ENCODE measurements at places on chromosomes 5 and 9.

DNA sequence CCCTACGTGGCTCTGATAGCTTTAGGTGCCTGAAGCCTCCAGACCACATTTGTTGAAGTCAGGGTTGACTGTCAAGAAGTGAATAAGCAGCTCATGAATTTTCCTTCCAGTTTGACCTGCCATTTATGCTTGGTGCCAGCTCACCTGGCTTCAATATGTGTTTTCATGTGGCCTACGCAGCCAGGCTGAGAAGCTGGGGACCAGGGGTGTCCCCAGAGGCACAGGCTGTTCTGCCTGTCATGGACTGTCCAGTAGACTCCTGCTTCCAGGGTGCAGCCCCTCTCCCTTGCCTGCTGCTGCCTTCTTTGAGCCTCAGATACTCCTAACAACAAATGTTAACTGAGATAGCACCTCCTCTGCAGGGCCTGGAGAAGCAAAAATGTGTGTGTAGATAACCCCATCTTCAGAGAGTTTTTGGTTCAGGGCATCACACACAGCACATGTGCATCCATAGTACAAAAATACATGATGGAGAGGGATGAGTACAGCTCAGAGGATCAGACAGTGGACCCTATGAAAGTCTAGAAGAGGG lies 5.8 kb downstream of the TNFAIP8 start:
- DNase-seq, result no peak

DNA sequence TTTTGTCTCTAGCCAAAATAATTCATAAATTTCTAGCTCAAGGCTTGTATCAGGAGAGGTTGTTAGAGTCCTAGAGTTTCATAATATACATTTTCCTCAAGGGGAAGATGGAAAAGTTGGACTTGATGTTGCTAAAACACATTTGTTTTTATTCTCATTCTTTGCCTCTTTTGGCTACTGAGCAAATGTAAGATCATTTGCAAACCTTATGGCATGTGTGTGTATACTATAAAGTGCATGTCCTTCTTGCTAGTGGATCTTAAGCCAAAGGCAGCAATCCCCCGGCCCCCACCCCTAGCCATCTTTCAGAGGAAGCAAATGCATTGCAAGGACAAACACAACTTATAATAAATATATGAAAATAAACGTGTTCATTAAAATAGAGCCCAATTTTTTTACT lies 43.0 kb downstream of the ADAMTSL1 start:
- DNase-seq, result no peak

- DNase-seq, result no peak
Observed at GRCh38 chr5:67538855-67539506, 342.4 kb upstream of the CD180 start.

DNA sequence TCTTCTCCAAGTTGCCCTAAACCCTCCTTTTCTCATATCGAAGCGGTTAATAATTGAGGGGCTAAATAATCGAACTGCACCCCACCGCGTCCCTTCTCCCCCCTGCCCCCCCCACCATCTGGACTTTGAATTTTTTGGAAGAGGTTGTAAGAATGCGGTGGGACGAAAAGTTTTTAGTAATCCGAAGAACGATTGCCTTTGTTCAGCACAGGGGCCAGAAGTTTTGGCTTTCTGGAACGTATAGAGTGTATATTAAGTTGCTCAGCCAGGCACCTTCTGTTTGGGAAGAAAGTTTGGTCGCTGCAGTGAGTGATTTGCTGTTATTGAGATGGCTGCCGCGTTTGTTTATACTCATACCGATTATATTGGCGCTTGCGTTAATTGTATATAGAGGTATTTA lies 518 bp downstream of the ERBIN start:
- no peak for DNase-seq

DNA sequence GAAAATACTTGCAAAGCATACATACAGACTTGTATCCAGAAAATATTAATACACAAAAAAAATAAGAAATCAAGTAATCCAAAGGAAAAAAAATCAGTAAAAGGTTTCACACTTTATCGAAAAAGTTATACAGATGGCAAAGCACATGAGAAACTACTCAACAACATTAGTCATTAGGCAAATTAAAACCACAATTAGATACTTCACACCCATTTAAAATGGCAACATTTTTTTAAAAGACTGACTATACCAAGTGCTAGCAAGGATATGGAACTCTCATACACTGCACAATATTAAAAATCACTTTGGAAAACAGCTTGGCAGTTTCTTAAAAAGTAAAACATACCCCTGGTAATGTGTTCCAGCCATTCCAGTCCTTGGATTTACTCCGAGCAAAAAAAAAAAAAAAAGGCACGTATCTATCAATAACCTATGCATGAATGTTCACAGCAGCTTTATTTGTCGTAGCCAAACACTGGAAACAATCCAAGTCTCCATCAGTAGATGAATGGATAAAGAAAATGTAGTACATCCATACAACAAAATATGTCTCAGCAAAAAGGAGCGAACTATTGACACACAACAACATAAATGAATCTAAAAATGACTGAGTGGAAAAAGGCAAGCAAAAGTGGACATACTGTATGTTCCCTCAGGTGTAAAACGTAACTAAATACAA lies 66.0 kb downstream of the GNAQ start:
- no peak for DNase-seq

DNA sequence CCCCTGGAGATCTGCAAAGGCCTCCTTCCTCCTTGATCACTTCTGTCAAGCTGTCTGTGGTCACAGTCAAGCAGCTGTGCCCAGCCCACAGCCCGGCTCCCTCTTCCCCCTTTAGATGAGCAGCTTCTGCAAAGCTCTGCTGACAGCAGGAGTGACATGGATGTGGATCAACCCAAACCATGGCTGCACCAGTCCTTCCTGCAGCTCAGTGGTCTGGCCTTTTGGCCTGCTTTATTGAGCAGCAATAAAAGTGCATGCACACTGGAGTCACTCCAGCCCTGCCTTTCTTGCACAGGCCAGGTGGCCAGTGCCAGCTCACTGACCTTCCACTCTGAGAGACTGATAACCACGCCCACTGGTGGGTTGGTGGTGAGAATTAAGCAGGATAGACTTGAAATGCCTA lies 91.3 kb upstream of the OTULINL start:
- DNase-seq, result peak; percentile 40

DNA sequence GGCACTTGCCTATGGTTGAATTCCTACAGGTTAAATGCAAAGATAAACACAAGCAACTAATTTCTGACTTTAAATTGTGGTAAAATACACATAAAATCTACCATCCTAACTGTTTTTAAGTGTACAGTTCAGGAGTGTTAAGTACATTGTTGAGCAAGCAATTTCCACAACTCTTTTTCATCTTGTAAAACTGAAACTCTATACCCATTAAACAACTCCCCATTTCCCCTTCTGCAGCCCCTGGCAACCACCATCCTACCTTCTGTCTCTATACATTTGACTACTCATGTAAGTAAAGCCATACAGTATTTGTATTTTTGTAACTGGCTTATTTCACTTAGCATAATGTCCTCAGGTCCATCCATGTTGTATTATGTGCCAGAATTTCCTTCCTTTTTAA lies 38.5 kb upstream of the STX17 start:
- no peak for DNase-seq

GRCh38 chr5:112689155-112689909 lies 48.4 kb upstream of the APC start:
- DNase-seq, result peak; percentile 25
